Activated T-cell treated with anti-CD3 and anti-CD28 coated beads, Interleukin-2, amount 50 U/mL, for 72 hours (primary cell): ENCODE measurements at places on chromosomes 13 and 19. TPM values are rescaled to one million over a fixed set of nuclear protein-coding genes. Genes with fewer than 3 reads are reported as not detected.

- no peak overlapping the region for H3K4me3 ChIP-seq
- H3K36me3 ChIP-seq, result no peaks in the 10 kb centered on the region
- H3K4me1 ChIP-seq, result no peaks in the 10 kb centered on the region
Observed at GRCh38 chr19:10858204-10858828, 10.1 kb downstream of the C19orf38 start.

DNA sequence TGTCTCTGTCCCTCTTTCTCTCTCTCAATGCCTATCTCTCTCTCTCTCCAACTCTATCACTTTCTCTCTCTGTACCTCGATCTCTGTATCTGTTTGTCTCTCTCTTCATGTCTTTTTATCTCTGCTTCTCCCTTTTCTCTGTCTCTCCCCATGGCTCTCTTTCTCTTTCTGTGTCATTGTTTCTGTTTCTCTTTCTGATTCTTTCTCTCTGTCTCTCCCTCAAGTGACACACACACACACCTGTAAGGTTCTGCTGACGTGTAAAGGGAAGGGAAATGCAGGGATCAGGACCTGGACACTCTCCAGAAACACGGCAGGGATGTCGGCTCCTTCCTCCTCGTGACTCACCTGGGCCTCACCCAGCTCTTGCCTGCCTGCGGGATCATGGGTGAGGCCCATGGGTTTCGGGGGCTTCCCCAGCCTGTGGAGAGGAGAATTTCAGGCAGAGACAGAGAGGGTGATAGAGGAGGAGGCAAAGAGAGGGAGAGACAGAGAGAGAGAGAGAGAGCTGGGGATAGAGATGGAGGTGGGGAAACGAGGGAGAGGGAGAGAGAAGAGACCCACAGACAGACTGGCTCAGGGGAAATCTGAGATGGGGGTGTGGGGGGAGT lies 5.4 kb upstream of the PLAUR start:
- no peaks in the 10 kb centered on the region for H3K36me3 ChIP-seq
- peaks cover 7% of the 10 kb centered on the region for H3K27me3 ChIP-seq
- peak overlapping the region; percentile 64 for H3K4me3 ChIP-seq
- peak overlapping the region; percentile 76 for H3K27ac ChIP-seq

GRCh38 chr13:46211116-46211482 lies 629 bp upstream of the LRRC63 start:
- peak overlapping the region; percentile 64 for H3K27ac ChIP-seq
- no peaks in the 10 kb centered on the region for H3K27me3 ChIP-seq
- peaks cover 2% of the 10 kb centered on the region for H3K36me3 ChIP-seq
- DNase-seq, result peak; percentile 29
- H3K4me3 ChIP-seq, result peak overlapping the region; percentile 98
- peaks cover 24% of the 10 kb centered on the region for H3K4me1 ChIP-seq

The PCDH20 gene
- not detected for total RNA-seq

The SULT2A1 gene
- not detected for total RNA-seq

The LAIR1 gene
- total RNA-seq, result 8.3 TPM

The HPN gene
- total RNA-seq, result 0.30 TPM
